Left ventricle myocardium inferior (tissue), 1 donor: ENCODE measurements at places on chromosomes 16 and 17. TPM values are rescaled to one million over a fixed set of nuclear protein-coding genes. Genes with fewer than 3 reads are reported as not detected.
A peak's percentile ranks its signal among the peaks of the same experiment; 100 is the strongest.

- DNase-seq: no peak
These were observed 2.9 kb downstream of the WFIKKN2 start for GRCh38 chr17:50837980-50838954.

DNA sequence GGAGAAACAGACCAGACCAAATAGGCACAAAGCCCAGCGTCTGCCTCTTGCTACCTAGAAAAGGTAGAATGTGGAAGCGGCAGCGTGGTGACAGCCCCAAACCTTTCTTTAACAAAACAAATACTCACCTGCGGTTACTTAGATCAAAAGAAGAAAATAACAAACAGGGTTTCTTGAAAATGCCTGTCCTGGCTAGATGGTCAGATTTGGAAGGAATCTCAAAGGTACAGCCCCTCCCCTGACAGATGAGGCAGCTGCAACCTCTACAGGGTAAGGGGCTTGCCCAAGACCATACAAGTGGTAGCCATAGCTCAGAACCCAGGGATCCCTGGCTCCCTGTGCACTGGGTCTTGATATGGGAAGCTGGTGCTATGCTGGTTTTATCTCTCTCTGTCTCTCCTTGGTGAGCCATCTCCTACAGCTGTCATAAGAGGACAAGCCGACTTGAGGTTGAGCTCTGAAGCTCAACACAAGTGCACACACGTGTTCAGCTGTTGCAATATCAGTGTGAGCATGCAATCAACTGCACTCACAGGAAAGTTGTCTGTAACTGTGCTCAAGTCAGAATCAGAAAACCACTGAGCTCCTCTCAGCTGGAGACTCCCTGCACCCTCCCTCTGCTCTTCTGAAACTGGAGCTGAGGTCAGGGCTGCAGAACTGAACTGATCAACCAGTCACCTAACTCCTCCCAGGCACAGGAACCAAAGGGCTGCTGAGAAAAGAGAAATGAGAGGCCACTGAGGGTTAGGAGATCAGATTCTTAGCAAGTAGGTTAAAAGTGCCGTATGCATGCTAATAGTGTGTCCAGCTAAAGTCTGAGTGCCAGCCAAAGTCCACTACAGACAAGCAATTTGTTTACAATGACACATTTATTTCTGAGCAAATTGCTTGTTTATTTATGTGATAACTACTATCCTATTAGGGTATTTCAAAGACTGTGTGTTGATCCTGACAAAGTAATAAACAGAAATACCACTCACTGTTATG, 6.1 kb upstream of the RNF157 start:
- no peak for DNase-seq

DNA sequence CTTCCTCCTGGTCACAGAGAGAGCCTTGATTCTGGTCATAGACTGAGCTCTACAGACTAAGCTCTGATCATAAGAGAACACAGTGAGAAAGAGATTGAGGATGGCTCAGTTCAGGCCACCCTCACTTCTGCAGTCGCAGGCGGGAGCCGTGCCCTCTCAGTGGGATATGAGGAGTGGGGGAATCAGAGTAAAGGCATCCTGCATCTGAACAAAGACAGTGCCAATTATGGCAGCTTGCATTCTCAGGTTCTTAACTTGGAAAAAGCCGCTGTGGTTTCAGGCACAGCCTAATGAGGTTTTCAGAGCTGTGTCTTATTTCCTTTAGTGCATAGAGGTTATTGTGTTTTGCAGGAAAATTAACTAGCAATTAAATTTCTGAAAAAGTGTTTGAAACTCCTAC, 134.4 kb upstream of the NLRP1 start:
- DNase-seq: no peak

GRCh38 chr17:2926019-2926650, 129.9 kb downstream of the RAP1GAP2 start:
- DNase-seq: no peak

DNA sequence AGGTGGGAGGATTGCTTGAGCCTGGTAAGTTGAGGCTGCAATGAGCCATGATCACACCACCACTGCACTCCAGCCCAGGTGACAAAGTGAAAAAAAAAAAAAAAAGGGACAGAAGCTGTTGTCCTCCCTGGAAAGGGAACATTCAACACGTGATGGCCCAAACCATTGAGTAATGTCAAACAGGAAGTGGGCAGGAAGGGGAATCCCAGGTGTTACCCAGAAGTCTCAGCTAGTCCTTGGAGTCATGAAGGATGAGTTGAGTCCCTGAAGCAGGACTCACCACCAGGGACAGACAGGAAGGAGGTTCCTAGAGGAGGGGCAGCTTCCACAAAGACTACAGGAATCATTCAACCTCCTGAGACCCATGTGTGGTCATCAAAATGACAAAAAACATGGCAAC, 19.8 kb upstream of the CMIP start:
- DNase-seq: no peak

DNA sequence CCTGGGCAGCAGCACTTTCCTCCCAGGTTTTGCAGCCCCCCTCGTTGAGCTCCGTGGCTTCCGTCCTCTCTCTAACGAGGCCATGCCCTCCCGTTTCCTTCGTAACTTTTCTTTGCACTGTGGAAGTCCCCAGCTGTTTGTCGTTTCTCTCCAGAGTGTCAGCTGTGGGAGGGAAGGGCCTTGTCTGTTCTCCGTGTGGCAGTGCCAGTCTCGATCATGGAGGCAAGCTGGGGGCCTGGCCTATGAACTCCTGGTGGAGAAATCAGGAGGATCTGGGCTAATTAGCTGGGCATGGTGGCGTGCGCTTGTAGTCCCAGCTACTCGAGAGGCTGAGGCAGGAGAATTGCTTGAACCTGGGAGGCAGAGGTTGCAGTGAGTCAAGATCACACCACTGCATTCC, 28.3 kb downstream of the TBCD start:
- no peak for DNase-seq

GRCh38 chr17:14605267-14605599, 304.4 kb downstream of the HS3ST3B1 start:
- peak; percentile 15 for DNase-seq

The TSNAXIP1 gene
- total RNA-seq: 0.49 TPM

The IL32 gene
- 36.3 TPM for total RNA-seq

The ZNF263 gene
- total RNA-seq: 9.9 TPM
